Activated naive CD8-positive, alpha-beta T cell treated with anti-CD3 and anti-CD28 coated beads for 36 hours (primary cell): ENCODE measurements at places on chromosomes 5 and 9. TPM values are rescaled to one million over a fixed set of nuclear protein-coding genes. Genes with fewer than 3 reads are reported as not detected.

DNA sequence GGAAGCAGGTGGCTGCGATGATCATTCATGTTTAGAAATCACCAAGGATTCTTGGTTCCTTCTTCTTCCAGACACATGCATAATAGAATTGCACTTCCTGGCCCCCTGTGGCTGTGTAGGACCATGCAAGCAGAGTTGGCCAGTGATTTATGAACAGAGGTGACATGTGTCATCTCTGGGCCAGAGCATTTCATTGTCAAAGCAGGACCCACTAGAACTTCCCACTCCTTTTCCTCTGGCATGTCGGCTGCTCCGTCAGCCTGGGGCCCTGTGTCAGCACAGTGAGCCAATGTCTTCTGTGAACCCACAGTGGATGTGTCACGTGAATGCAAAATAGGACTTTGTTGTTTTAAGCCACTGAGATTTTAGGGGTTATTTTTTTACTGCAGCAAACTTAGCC is 59.2 kb downstream of the HSD17B3 start:
- H3K36me3 ChIP-seq: no peaks in the 10 kb centered on the region
- no peak overlapping the region for H3K4me3 ChIP-seq
- peaks cover 72% of the 10 kb centered on the region for H3K27me3 ChIP-seq
- peaks cover 24% of the 10 kb centered on the region for H3K4me1 ChIP-seq

DNA sequence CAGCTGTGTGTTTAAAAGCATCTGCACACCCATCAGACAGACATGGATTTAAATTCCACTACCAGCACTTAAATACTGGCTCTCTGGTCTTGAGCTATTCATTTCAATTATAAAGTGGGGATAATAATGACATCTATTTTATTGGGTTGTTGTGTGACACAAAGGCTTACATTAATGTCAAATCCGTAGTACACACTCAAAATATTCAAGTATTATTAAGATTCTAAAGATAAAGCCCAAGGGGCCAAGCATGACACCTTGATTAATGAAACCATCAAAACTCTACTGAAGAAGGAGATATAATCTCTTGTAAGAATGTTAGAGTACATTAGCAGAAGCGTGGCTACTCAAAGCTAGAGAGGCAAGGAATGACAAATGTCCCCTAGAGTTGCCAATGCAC is 743.0 kb downstream of the KCTD16 start:
- no peak overlapping the region for H3K4me3 ChIP-seq
- no peak for DNase-seq
- H3K36me3 ChIP-seq: no peaks in the 10 kb centered on the region
- H3K27me3 ChIP-seq: no peaks in the 10 kb centered on the region

DNA sequence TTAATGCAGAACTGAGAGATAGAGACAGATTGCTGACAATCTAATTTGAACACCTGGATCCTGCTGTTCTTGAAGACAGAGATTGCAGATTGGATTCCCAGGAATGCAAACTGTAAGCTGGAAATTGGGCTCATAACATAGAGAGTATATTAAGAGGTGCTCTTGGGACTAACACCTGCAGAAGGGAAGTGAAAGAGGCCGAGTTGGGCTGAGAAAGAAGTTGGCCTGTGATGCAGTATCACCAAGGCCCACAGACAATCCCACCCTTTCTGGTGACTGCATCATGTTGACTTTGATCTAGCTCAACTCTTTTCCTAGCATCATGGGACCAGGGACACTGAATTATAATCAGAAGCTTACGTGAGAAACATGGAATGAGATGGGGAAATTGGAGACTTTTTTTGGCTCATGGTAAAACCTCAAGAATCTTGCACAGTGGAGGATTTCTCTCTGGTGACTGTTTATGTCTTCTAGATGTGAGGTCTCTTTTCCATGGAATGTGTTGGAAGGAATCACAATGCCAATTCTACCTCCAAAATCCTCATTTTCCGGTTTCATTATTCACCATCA is 36.5 kb upstream of the NUDT12 start:
- H3K27me3 ChIP-seq: no peaks in the 10 kb centered on the region
- H3K4me1 ChIP-seq: no peaks in the 10 kb centered on the region
- H3K36me3 ChIP-seq: no peaks in the 10 kb centered on the region
- no peak for DNase-seq

- H3K27ac ChIP-seq: no peak overlapping the region
- no peak overlapping the region for H3K4me3 ChIP-seq
- no peaks in the 10 kb centered on the region for H3K4me1 ChIP-seq
- DNase-seq: no peak
Observed at GRCh38 chr5:123134653-123135181, 45.7 kb downstream of the PRDM6 start.

- H3K27me3 ChIP-seq: peaks cover 11% of the 10 kb centered on the region
- no peak for DNase-seq
- no peak overlapping the region for H3K4me3 ChIP-seq
- no peaks in the 10 kb centered on the region for H3K4me1 ChIP-seq
- H3K36me3 ChIP-seq: no peaks in the 10 kb centered on the region
- no peak overlapping the region for H3K27ac ChIP-seq
Observed at GRCh38 chr9:93807166-93808074, 147.7 kb downstream of the BARX1 start.

The KIF4B gene
- total RNA-seq: not detected
